ENCODE measurements at places on chromosomes 7 and 10. TPM values are rescaled to one million over a fixed set of nuclear protein-coding genes. Genes with fewer than 3 reads are reported as not detected.

DNA sequence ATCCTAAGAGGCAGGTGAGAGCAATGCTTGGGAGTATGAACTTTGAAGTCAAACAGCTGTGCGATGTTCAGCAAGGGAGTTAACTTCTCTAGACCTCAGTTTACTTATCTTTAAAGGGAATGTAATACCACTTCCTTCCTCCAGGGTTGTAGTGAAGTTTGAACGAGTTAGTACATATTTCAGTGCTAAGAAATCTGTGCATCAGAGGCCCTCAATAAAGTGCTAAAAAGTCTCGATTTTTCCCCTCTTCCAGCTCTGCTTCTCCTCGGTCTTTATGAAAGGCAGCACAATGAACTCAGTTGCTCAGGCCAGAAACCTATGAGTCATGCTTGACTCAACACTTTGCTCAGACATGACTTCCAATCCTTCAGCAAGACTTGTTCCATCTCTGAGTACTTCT lies 418.9 kb downstream of the MDFIC start:
- DNase-seq, result no peak

- no peak for DNase-seq
Observed at GRCh38 chr10:31897506-31897905, 31.1 kb downstream of the ARHGAP12 start.

DNA sequence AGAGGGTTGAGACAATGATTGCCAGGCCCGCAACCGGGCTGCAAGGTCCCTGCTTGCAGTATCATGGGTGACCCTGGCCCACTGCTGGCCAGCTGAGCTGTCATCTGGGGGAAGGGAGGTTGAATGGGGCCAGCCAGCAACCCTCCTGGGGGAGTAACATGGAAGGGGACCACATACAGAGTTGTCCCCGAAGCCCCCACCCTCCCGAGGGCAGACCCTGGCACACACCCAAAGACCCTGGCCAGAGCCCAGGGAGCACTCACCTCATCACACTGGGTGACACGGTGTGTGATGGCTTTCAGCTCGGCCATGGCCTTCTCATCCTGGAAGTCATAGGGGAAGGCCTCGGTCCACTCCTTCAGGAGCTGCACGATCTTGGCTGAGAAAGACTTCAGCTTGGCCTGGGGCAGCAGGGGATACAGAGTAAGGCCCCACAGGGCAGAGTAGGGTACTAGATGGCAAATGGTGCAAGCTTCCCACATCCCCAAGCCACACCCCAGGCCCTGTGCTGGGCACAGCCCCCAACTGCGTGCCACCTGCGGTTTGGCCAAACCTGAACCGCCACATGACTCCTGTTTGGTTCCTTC lies 63.4 kb downstream of the CSGALNACT2 start:
- DNase-seq, result peak; percentile 4

DNA sequence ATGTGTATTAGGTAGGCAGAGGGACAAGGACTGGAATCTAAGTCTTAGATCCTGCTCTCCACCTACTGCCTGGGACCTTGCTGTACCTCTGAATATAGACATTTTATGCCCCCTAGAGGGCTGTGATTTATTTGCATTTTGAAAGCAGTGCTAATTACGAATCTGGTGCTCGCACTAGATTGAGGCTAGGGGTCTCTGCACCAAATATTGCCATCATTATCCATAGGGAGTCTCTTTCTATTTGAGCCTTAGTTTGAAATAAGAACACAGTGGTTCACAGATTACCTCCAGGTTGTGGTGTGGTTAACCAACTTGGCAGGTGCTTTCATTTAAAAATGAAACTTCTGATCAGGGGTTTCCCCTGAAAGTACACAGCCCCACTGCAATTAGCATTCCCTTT lies 41.8 kb downstream of the CNNM1 start:
- no peak for DNase-seq

DNA sequence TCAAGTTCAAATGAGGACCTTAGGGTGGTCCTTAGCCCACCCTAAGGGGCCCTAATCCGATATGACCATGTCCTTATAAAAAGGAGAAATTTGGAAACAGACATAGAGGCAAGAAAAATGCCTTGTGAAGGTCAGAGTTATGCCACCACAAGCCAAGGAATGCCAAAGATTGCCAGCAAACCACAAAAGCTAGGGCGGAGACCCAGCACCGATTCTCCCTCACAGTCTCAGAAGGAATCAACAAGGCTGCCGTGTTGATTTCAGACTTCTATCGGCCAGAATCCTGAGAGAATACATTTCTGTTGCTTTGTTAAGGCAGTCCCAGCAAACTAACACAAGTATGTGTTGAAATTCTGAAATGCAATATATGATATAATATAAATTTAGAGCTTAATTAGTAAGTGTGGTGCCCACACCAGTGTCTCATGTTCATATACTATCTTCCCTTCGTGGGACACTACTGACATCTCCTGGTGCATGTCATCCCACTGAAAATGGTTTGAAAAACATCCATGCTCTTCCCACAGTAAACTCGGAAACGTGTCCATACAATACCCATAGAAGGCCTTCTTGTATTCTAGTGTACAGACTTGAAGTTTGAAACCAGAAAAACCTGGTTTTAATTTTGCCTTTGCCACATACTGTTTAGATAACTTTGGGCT lies 349.0 kb downstream of the TNS3 start:
- no peak for DNase-seq

GRCh38 chr7:140197938-140198337 lies 21.2 kb upstream of the KDM7A start:
- DNase-seq, result no peak

GRCh38 chr7:122706836-122707235 lies 4.1 kb upstream of the RNF148 start:
- DNase-seq, result no peak

DNA sequence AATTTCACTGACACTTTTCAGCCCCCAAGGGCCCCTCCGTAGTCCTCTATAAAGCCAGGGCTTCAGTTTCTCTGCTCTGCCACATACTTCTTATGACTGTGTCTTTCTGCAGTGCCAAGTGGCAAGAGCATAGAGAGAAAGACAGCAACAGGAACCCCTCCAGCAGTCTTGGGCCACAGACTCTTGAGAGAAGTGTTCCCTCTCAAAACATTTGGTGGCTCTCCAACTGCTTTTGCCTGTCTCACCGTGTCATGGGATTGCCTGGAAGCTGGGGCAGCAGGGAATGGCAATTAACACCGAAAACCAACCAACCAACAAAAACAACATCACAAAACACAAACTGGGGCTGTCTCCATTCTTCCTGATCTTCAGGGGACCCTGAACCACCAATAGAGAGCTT lies 73.8 kb upstream of the ELN start:
- no peak for DNase-seq

DNA sequence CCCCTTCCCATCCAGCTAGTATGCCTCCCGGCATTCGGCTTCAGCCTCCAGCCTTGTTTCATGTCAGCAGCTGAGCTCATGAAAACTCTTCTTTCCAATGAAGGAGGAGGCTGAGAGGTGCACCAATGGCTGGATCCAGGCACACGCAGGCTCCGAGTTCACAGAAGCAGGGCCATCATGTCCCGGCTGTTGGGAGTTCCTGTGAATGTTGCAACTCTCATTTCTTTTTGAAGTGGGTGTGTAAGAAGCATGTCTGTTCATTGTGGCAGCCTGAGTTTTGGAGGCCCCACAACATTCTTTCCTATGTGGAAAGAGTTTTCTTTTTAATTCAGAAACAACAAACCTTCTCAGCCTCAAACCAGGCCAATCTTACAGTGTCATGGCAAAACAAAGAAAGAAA lies 89.7 kb downstream of the PTPRE start:
- peak; percentile 41 for DNase-seq

GRCh38 chr7:150850273-150850672 lies 2.0 kb upstream of the AOC1 start:
- no peak for DNase-seq

- DNase-seq, result no peak
Observed at GRCh38 chr10:42578019-42578418, 60.4 kb downstream of the ZNF33B start.

- no peak for DNase-seq
Observed at GRCh38 chr7:95758187-95758586, 14.2 kb upstream of the DYNC1I1 start.

Gene NAT16
- not detected for total RNA-seq

Gene SH3PXD2A
- 42.6 TPM for total RNA-seq

Gene TUBB8
- not detected for total RNA-seq

Gene ASAH2B
- 3.7 TPM for total RNA-seq

Gene PAX4
- total RNA-seq, result not detected

Gene SPDYE3
- total RNA-seq, result not detected

Gene FAM237B
- not detected for total RNA-seq

Gene FAM24A
- not detected for total RNA-seq

All from heart right ventricle (tissue), 16 donors.